Activated CD8-positive, alpha-beta memory T cell treated with anti-CD3 and anti-CD28 coated beads, Interleukin-2, amount 50 U/mL, for 4 hours (primary cell): ENCODE measurements at places on chromosomes 2 and 18.

DNA sequence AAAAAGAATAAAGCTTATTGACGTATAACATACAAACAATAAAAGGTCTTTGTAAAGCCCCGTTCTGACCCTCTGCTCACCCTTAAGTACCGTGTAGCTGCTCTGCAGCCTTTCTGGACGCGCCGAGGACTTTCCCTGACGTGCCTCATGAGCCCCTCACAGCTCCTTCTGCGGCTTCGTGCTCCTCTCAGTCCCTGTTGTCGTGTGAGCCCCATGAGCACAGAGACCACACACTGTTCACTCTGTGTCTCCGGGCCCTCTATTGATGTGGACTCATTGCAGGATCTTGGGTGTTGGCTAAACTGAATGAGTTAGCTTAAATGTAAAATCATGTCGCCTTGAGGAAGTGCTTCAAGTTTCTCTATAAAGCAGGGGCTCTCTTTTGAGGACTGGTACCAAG, 43.6 kb upstream of the INHBB start:
- no peak for DNase-seq

GRCh38 chr2:150581717-150582472, 94.4 kb upstream of the RND3 start:
- no peak for DNase-seq

DNA sequence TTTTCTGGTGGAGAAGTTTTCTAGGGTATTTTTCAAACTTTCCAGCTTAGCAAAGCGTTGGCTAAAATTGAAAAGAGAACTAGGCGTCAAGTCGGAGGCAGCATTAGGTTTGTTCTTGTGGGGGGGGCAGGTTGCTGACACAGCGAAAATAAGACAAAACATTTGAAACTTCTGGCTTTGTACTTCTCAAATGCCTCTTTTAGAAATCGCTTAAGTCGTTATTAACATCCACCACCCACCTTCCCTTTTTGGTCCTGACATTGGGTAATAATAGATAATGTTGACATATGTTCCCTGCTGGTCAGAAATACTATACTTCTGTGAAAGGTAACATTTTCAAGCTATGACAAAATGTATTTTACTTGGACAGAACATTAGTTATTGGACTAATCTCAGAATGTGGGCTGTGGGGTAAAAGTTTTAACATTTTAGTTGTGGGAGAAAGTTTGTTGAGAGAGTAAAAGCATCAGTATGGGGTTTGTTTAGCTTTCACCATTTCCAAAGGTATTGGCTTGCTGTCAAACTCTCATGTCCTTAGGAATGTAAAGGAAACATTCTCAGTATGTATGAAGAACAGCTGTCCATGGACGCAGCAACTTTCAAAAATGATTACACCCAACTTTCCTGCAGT, 88.1 kb upstream of the ZEB2 start:
- no peak for DNase-seq

DNA sequence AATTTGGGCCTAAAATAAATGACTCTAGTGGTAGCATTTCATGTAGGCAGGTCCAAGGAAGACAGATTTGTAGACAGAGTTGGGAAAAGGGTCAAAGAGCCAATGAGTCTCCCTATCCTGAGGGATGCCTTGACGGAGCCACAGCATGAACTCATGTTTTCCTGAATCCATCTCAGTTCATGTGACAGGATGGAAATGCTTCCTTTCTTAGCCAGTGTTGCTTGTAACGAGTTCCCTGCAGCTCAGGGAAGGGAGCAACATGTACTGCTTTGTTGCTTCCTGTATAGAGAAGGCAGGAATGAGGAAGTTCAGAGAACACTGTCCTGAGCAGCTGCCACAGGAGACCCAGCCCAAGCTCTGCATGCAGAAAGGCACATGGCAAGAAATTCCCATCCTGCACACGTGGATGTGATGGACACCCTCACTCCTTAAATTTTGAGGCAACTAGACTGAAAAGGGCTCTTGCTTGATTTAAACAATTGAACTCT, 27.9 kb downstream of the TMEM17 start:
- DNase-seq = no peak

- DNase-seq = peak; percentile 81
Observed at GRCh38 chr2:177164584-177165052, 48.0 kb upstream of the HNRNPA3 start.
